Activated T-helper 1 cell treated with Interleukin-2 at 50 U/mL for 16 hours (primary cell): ENCODE measurements at places on chromosomes 11 and 22.

- DNase-seq, result no peak
These were observed 2.1 kb downstream of the INCENP start for GRCh38 chr11:62125881-62126280.

GRCh38 chr11:126512741-126513715 is 157.5 kb downstream of the ST3GAL4 start:
- DNase-seq, result no peak

DNA sequence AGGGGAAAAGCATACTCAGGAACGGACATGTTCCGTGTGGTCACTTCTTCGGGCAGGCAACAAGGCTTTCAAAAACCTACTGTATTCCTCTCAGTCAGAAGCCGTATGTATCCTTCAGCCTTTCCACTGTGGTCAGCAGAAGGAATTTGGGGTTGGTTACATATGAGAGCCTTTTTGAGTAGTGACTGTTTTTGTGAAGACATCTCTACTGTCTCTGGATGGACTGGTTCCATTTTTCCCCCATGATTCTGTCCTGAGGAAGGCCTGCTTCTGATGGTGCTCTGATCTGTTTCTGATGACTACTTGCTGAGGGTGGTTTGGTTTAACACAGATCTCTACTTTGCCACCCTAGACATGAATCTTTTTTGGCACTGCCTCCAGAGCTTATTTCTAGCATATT is 63.7 kb upstream of the HORMAD2 start:
- no peak for DNase-seq

DNA sequence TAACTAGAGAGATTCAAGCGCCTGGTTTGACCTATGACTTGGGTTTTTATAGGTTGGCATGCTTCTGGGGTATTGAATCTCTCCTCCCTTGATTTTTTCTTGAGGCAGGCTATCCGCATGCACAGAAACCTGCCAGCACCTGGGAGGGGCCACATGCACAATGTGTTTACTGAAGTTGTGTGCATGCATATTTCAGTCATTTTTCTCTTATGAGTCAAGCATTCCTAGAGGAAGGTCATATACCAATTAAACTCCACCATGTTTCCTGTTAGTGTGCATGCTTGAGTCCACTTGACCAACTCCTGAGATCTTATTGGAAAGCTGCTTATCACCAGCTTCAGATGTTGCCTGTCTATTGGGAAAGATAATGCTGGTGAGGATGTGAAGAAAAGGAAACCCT is 1718.4 kb downstream of the LRRC4C start:
- DNase-seq, result no peak

DNA sequence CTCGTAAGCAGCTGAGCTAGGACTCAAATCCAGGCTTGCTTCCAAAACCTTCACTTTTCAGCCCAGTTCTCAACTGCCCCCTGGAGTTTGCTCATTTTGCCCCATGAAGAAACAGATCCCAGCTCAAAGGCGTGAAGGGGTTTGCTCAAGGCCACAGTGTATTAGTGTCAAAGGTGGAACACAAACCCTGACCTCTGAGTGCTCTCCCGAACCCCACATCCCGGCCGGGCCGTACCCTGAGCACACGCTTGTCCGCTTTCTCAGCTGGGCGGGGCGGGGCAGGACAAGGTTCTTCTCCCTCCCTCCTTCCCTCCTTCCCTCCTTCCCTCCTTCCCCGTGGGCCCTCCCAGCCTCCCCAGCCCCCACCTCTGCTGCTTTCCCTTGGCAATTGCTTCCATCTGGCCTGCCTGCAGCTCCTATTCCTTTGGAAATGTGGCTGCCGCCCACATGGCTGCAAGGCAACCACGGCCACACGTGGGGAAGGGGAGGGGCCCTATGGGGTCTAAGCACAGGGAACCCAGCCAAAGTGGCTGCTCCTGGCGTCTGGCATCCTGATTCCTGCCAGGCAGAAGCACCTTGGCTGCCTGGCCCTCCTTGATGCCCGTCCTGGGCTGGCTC is 4.1 kb downstream of the ST3GAL4 start:
- DNase-seq, result no peak

GRCh38 chr11:120622189-120622875 is 110.8 kb downstream of the GRIK4 start:
- no peak for DNase-seq

DNA sequence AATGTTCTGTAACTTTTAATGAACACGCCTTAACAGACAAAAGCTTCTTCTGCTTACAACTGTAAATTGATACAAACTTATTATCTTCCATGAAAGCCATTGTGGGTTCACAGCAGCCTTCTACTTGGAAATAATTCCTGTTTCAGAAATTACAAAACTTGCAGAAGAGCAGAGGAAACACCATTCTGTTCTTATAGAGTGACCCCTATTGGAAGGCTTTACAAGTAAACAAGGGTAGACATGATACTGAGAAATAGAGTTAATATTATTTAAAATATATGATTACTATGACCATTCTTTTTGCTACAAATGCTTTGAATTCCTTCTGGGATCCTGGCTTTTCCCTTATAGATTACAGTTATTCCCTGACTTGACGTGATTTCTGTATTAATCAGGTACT is 32.4 kb upstream of the KCNA4 start:
- no peak for DNase-seq

DNA sequence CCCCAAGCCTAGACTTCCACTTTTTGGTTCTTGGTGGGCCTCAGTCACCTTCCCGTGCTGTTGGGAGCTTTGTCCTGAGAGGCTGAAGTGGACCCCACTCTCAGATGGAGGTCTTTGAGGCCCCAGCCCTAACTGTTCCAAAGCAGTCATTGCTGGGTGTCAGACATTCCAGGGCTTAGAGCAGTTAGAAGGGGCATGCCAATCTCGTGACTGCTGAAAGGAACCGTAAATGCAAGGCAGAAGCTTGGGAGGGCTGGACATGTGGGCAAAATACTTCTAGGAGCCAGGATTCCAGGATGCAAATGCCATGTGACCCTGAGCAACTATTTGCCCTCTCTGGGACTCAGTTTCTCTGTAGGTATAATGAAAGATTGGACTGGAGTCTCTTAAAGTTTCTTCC is 118.8 kb upstream of the CRYBB3 start:
- no peak for DNase-seq

DNA sequence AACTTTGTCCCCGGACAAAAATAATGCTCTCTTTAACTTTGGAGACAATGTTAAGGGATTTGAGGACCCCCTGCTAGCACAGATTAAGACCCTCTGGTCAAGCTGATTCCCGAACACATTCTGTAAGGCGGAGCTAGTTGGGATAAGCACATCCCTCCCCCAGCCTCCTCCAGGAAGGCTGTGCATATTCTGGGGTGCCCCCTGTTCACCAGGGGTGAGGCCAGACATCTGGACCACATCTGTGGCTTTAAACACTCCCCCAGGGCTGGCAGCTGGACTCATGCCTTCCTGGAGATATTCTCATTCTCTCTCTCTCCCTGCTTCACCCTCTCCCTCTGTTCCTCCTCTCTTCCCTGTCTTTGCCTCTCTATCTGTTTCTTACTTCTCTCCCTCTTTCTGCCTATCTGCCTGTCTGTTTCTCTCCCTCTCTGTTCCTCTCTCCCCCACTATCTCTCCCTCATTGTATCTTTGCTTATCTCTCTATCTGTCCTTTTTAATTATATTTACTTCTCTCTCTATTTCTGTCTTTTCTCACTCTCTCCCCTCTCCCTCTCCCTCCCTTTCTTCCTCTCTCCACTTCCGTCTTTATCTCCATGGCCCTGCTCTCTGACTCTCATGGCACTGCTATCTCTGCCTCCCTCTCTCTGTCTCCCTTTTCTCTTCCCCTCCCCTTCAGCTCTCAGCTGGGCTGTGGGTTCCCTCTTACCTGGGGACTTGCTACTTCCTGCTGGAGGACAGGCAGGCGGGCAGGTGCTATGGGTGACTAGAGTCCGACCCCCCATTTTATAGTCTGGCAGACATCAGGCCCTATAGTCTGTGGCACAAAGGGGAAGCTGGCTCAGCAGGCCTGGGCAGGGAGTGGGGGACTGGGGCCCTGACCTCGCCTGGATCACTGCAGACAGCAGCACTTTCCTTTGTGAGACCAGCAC is at the start of gene CRYBB1:
CRYBB1 (minus strand) TSS at position 757 of the 929 bp plus-strand sequence. CDS start 1,708 bp downstream, outside the sequence.
- no peak for DNase-seq

DNA sequence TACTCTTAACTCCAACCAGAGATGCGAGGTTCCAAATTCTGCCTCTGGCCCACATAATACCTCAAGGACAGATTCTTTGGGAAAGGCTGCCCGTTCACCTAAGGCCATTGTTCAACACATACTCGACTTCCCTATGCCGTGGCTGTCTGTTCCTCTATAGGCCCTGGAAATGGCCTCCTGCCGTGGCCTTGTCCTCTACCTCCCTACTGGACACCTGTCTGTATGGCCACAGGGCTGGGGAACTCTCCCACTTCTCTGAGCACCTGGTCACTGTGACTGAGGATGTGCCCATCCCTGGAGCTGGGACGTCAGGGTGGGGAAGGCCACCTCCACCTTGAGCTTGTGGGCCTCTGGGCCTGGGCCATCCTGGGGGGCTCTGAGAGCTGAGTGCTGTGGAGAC is 340.5 kb upstream of the B3GAT1 start:
- DNase-seq, result no peak

DNA sequence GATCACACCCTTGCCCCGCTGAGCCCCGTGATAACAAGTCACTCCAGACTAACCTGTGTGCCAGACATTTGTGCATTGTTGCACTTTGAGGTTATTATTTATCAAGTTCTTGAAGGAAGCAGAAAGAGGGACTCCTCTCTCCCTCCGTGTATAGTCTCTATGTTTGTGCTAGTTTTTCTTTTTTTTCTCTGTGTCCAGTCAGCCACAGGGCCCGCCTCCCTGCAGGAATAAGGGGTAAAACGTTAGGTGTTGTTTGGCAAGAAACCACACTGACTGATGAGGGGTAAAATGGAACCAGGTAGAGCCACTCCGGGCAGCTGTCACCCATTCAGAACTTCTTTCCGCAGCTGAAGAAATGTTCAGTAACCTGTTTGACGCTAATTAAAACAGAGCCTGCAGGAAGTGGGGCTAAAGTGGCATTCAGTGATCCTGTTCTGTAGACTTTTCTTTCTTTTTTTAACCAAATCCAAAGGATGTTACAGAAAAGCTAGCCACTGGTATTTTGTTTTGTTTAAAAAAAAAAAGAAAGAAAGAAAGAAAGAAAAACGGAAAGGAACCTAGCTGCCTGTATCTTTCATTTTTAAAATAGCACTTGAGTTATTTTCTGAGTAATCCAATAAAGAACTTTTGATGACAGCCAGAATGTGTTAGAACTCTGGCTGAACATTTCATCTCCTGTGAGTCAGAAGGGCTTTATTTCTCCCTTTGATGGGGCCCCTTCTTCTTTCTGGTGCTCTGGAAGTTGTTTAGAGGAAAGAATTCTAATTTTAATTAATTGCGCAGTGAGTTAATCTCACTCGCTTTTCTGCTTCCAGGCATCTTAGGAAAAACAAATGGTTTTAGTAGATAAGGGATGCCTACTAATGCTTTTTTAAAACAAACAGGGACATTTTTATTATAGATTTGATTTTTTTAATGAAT is 58.2 kb downstream of the COMMD9 start:
- DNase-seq, result no peak

DNA sequence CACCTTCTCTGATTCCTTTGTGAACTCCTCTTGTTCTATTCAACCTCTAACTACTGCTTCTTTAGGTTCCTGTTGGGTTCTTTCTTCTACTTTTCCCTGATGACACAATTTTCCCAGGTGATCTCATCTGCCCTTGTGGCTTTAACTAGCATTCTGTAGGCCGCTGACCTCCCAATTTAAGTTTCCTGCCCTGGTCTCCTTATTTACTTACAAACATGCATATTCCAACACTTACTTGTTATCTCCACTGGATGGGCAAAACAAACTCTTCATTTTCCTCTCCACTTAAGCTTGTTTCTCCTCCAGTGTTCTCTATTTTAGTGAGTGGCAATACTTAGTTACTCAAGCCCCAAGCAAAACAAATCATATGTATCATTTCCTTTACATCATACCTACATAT is 734.5 kb downstream of the METTL15 start:
- no peak for DNase-seq

- DNase-seq, result no peak
These were observed 22.1 kb upstream of the CTR9 start for GRCh38 chr11:10728789-10729472.

DNA sequence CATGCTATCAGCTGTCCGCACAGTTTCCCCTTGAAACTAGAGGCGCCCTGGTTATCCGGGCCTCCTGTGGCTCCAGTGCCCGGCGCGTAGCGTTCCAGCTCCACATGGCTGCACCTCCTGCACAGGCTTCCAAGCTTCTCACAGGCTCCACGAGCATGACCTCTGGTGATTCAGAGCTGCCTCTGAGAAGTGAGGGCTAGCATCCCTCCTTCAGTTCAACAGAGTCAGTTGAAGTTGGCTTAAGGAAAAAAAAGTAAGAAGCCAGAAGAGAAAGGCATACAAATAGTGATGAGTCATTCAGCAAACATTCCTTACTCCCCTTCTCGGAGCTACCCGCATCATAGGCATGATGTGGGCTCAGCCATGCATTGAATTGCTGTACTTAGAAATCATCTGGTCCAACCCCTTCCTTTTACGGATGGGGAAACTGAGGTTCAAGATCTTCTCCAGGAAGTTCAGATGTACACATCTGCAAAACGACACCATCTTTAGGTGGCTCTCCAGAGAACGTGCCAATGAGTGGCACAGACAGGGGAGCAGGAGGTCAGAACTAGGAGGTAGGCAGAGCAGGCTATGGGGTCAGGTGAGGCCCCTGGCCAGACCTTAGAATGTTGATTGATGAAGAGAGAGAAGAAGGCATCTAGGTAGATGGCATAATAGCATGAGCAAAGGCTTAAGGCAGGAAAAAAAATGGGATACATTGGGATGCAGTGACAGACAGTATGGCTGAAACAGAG is 216.3 kb upstream of the TBCEL start:
- DNase-seq, result no peak

GRCh38 chr22:22847241-22847640 is 40.4 kb upstream of the IGLL5 start:
- DNase-seq, result no peak

DNA sequence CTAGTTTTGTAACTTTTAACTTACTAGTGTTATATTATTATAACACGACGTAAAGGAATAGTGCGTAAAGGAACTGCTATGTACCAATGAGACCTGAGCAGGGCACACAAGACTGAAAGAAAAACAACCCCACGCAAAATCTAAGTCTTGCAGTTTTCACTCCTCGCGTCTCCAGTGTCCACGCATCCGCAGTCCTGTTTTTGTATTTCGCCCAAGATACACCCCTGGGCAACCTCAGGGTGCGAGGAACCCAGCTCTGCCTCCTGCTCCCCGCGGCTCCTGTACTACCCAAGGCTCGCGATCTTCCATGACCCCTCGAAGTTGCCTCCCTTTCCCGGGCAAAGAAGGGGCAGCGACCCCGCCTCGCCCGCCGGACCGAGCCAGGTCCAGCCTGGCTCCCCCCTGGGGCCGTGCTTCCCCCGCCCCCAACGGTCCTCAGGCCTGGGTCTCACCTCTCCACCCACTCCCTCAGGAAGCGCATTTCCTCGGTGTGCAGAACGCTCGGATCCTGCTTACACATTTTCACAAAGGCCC is 393 bp downstream of the ST13 start:
- no peak for DNase-seq

- DNase-seq, result no peak
These were observed 134.7 kb downstream of the TTC17 start for GRCh38 chr11:43493431-43493830.

GRCh38 chr11:1547467-1548098 is 24.5 kb downstream of the DUSP8 start:
- DNase-seq, result no peak
